ENCODE measurements at places on chromosomes 2 and 18.

- no peak overlapping the region for H3K27ac ChIP-seq
- no peak overlapping the region for H3K4me3 ChIP-seq
- peaks cover 4% of the 10 kb centered on the region for H3K27me3 ChIP-seq
- no peak for DNase-seq
These were observed 727.7 kb downstream of the GALR1 start for GRCh38 chr18:77977331-77977730.

GRCh38 chr18:53864770-53865169 lies 359.7 kb downstream of the MBD2 start:
- no peaks in the 10 kb centered on the region for H3K4me1 ChIP-seq
- H3K36me3 ChIP-seq = no peaks in the 10 kb centered on the region
- H3K27ac ChIP-seq = no peak overlapping the region
- no peak overlapping the region for H3K4me3 ChIP-seq
- peaks cover 5% of the 10 kb centered on the region for H3K27me3 ChIP-seq

DNA sequence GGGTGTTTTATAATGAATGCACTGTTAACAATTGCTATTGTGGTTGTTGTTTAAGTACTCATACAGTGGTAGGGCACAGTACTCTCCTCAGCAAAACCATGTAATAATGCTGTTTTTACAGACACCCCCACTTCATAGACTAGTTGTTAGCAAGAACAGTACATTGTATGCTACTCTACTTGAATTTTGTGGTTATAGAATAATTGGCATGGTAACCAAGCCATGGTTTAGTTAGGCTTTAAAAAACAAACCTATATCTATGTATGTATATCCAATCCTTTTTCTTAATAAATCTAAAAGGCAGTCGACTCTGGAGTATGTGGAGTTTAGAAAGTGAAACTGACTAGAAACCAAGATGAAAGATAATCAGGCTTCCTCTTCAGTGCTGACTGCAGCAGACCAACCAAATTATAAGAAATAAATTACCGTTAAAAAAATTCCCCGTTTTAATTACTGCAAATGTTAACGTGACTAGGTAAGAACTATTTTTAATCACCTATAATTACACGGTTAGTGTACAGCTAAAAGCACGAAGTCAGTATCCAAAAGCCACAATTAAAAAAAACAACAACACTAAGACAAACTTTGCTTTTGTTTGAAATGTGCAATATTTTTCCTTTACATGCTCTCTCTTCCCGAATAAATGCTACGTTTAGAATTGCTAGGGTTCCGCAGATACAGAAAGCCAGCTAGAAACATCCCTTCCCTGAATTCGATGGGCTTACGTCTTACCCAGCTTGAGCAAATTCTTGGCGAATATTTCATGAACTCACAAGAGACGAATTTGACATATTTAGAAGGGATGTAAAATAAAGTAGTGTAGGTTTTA lies 113.3 kb upstream of the SERTAD2 start:
- H3K27ac ChIP-seq = no peak overlapping the region
- H3K27me3 ChIP-seq = peaks cover 25% of the 10 kb centered on the region
- DNase-seq = no peak
- no peaks in the 10 kb centered on the region for H3K36me3 ChIP-seq
- peaks cover 40% of the 10 kb centered on the region for H3K4me1 ChIP-seq

- H3K4me1 ChIP-seq = peaks cover 71% of the 10 kb centered on the region
- no peaks in the 10 kb centered on the region for H3K27me3 ChIP-seq
- DNase-seq = no peak
- H3K4me3 ChIP-seq = peak overlapping the region; percentile 64
- peak overlapping the region; percentile 65 for H3K27ac ChIP-seq
These were observed 821 bp upstream of the CHRNG start for GRCh38 chr2:232538671-232539070.

GRCh38 chr2:3210257-3210656 lies 167.4 kb downstream of the EIPR1 start:
- H3K4me3 ChIP-seq = no peak overlapping the region
- H3K27me3 ChIP-seq = no peaks in the 10 kb centered on the region
- DNase-seq = no peak

- no peak overlapping the region for H3K4me3 ChIP-seq
- peaks cover 20% of the 10 kb centered on the region for H3K27me3 ChIP-seq
- peaks cover 66% of the 10 kb centered on the region for H3K4me1 ChIP-seq
- H3K27ac ChIP-seq = no peak overlapping the region
- no peaks in the 10 kb centered on the region for H3K36me3 ChIP-seq
These were observed 210.7 kb upstream of the COPS8 start for GRCh38 chr2:236874866-236875481.

- H3K27ac ChIP-seq = no peak overlapping the region
- DNase-seq = no peak
- no peaks in the 10 kb centered on the region for H3K36me3 ChIP-seq
- no peak overlapping the region for H3K4me3 ChIP-seq
These were observed 316.8 kb downstream of the DCDC2C start for GRCh38 chr2:4020153-4020552.

- DNase-seq = no peak
- peaks cover 21% of the 10 kb centered on the region for H3K4me1 ChIP-seq
- no peak overlapping the region for H3K4me3 ChIP-seq
- H3K27me3 ChIP-seq = no peaks in the 10 kb centered on the region
- H3K36me3 ChIP-seq = peaks cover 66% of the 10 kb centered on the region
- H3K27ac ChIP-seq = peak overlapping the region; percentile 74
These were observed 13.7 kb downstream of the MTERF4 start for GRCh38 chr2:241088376-241088775.

DNA sequence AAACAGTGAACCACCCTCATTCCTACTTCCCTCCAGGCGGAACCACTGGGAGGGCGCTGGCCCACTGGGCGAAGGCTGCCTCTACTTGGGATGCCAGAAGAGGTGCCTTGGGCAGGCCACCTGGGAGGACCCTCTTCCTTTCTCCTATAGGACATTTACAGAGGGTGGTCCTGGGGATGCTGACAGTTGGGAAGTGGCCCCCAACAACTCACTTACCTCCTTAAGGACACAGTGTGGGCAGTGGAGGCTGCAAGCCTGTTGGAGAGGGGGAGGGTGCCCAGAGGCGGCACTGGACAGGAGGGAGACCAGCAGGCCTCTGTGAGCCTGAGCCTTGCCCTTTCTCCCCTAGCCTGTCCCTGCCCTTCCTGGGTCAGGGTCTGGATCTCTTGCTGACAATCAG lies 346.4 kb upstream of the HS6ST1 start:
- peaks cover 10% of the 10 kb centered on the region for H3K4me1 ChIP-seq
- H3K27me3 ChIP-seq = peaks cover 16% of the 10 kb centered on the region
- peak overlapping the region; percentile 75 for H3K27ac ChIP-seq
- DNase-seq = no peak

GRCh38 chr2:217847115-217847514 lies 155.7 kb downstream of the TNS1 start:
- H3K27me3 ChIP-seq = no peaks in the 10 kb centered on the region
- H3K4me1 ChIP-seq = peaks cover 22% of the 10 kb centered on the region
- no peak overlapping the region for H3K4me3 ChIP-seq
- H3K27ac ChIP-seq = no peak overlapping the region

GRCh38 chr2:223826995-223827394 lies 10.4 kb downstream of the AP1S3 start:
- DNase-seq = no peak
- no peak overlapping the region for H3K27ac ChIP-seq
- H3K4me3 ChIP-seq = no peak overlapping the region
- no peaks in the 10 kb centered on the region for H3K4me1 ChIP-seq

GRCh38 chr2:137000811-137001210 lies 235.5 kb downstream of the THSD7B start:
- H3K27ac ChIP-seq = no peak overlapping the region
- H3K36me3 ChIP-seq = no peaks in the 10 kb centered on the region
- no peak overlapping the region for H3K4me3 ChIP-seq
- DNase-seq = no peak
- H3K27me3 ChIP-seq = peaks cover 10% of the 10 kb centered on the region

GRCh38 chr2:202933139-202933510 lies 21.1 kb downstream of the CARF start:
- no peaks in the 10 kb centered on the region for H3K4me1 ChIP-seq
- H3K4me3 ChIP-seq = no peak overlapping the region
- no peaks in the 10 kb centered on the region for H3K27me3 ChIP-seq
- no peak overlapping the region for H3K27ac ChIP-seq
- H3K36me3 ChIP-seq = peaks cover 51% of the 10 kb centered on the region
- no peak for DNase-seq

DNA sequence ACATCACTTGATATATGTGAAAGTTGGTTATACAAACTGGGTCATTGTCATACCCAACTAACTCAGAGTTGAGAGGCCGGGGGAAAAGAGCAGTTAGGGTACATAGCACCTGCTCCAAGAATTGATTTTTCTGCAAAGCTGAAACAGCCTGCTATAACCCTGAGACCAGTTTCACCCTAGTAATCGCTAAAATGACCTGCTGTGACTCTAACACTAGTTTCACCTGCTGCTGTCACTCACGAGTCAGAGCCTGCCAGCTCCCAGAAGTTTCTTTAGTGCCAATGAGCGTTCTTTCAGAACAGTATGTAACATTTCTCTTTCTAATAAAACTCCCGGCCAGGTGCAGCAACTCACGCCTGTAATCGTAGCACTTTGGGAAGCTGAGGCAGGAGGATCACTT lies 28.0 kb downstream of the SRSF7 start:
- no peak overlapping the region for H3K27ac ChIP-seq
- H3K27me3 ChIP-seq = peaks cover 6% of the 10 kb centered on the region
- peaks cover 7% of the 10 kb centered on the region for H3K4me1 ChIP-seq
- no peak overlapping the region for H3K4me3 ChIP-seq
- H3K36me3 ChIP-seq = peaks cover 24% of the 10 kb centered on the region
- no peak for DNase-seq

- H3K27me3 ChIP-seq = peaks cover 4% of the 10 kb centered on the region
- peaks cover 8% of the 10 kb centered on the region for H3K36me3 ChIP-seq
- H3K27ac ChIP-seq = no peak overlapping the region
- H3K4me3 ChIP-seq = no peak overlapping the region
These were observed 66.6 kb downstream of the GYPC start for GRCh38 chr2:126722546-126722945.

DNA sequence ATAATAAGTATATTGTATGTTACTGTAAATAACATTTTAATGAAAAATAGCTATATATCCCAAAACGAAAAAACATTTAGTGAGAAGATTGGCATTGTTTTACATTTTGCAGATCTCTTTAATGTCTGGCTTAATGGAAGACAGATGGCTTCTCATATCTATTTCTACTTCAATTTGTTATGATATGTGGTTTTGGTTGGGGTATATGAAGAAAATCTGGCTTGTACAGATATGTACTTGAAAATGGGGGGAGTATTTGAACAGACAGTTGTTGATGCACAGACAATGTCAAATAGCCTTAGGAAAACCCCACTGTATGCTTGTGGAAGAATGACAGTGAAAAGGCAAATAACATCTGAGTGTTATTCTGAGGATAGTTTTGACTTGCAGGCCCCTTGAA lies 23.6 kb upstream of the GMCL1 start:
- H3K27ac ChIP-seq = no peak overlapping the region
- peaks cover 21% of the 10 kb centered on the region for H3K36me3 ChIP-seq
- peaks cover 43% of the 10 kb centered on the region for H3K4me1 ChIP-seq
- no peak for DNase-seq

DNA sequence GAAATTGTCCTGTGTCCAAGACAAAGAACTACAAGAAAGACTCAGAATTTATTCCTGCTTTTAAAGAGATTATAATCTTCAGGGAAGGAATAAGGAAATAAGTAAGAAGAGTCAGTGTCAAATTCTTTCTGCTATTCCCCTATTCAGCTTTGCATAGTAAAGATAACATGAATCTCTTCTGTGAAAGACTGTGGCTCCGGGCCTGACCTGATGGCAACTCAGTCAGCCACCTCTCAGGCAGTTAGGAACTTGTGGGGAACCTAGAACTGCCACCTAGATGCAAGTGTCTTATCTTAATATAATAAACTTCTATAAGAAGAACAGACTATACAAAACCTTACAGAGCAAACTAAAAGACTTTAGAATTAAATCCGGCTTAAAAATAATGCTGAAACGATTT lies 382.0 kb downstream of the RAD51AP2 start:
- no peak overlapping the region for H3K27ac ChIP-seq
- no peaks in the 10 kb centered on the region for H3K27me3 ChIP-seq
- no peak for DNase-seq
- H3K4me1 ChIP-seq = no peaks in the 10 kb centered on the region
- H3K4me3 ChIP-seq = no peak overlapping the region

DNA sequence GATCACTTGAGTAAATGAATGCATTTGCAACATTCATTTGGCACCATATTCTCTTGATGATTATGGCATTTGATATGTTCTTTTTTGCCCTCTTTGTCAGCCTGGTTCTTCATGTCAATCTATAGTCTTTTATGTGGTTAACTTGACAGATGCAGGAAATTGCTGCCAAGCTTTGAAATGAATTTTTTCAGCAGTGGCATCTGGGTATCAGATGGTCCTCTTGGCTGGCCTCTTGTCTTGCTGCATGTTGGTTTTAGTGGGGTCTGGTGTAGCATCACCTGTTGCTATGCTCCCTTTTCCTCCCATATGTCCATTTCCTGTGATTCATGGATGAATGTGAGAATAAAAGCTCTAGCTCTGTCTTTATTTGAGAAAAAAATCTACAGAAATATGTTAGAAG lies 119.9 kb downstream of the DPP4 start:
- H3K27me3 ChIP-seq = peaks cover 6% of the 10 kb centered on the region
- no peaks in the 10 kb centered on the region for H3K4me1 ChIP-seq
- H3K36me3 ChIP-seq = no peaks in the 10 kb centered on the region
- no peak for DNase-seq
- H3K4me3 ChIP-seq = no peak overlapping the region

GRCh38 chr2:172735582-172736423 lies at the start of gene RAPGEF4:
RAPGEF4 (plus strand) TSS chr2:172735845; CDS start chr2:172735984, 139 bp downstream.
- H3K27me3 ChIP-seq = peaks cover 68% of the 10 kb centered on the region
- H3K36me3 ChIP-seq = no peaks in the 10 kb centered on the region
- peaks cover 8% of the 10 kb centered on the region for H3K4me1 ChIP-seq
- H3K4me3 ChIP-seq = peak within 1 kb of the TSS; percentile 88
- DNase-seq = peak; percentile 76
- H3K27ac ChIP-seq = no peak within 1 kb of the TSS

DNA sequence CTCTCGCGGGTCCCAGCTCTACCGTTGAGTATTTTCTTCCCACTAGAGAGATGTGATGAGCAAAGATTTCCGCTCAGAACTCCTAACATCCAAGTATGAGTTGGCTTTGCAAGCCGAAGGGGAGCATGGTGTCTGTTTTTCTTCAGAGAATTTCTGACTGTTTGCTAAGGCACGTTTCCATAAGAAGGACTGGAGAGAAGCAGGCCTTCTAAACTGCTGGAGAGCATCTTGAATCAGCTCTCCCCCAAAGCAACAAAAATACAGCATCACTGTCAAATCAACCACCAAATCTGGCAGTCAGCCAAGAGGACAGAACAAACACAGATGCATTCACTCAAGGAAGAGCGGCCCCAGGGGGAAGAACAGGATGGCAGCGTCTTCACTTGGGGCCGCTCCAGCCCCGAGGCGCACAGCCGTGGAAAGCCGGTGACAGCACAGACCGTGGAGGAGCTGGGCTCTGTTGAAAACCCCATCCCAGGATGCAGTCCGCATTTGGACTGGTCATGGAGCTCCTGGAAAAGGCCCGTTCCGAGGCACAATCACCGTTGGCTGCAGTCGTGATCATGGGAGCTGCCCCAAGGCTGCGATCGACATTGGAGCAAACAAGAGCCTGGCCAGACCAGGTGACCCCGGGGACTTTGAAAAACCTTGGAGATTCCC lies 101.4 kb downstream of the NFATC1 start:
- H3K27me3 ChIP-seq = peaks cover 30% of the 10 kb centered on the region
- no peak overlapping the region for H3K4me3 ChIP-seq
- H3K27ac ChIP-seq = no peak overlapping the region
- DNase-seq = no peak
